ENCODE measurements at places on chromosomes 6 and 20.

- DNase-seq: peak; percentile 21
Observed at GRCh38 chr6:30743099-30744053, 889 bp upstream of the FLOT1 start.

DNA sequence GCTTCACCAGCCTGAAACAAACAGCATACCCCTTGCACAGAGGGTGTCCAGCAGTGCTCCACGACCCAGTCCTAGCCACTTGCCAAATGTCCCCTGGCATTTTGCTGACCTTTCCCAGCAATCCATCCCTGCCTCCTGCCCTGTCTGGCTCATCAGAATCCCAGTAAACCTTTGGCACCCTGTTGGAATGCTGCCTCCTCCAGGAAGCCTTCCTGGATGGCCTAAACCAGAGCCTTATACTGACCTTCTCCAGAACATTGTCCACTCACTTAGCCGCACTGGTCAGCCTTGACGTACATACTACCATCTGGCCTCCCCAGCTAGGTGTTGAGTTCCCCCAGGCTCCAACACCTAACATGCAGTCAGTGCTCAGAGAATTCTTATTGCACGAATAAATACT, 2.0 kb upstream of the PACSIN1 start:
- DNase-seq: no peak

GRCh38 chr6:159259441-159260125, 90.4 kb downstream of the FNDC1 start:
- no peak for DNase-seq

- DNase-seq: no peak
Observed at GRCh38 chr20:58719258-58719657, 26.7 kb downstream of the NPEPL1 start.

Measured in effector memory CD4-positive, alpha-beta T cell (primary cell).